ENCODE measurements at places on chromosomes 2 and 18.

GRCh38 chr2:185567940-185568339 is 170.7 kb upstream of the FSIP2 start:
- DNase-seq = no peak

- DNase-seq = no peak
Observed at GRCh38 chr2:49154891-49155290, 576 bp upstream of the FSHR start.

- no peak for DNase-seq
Observed at GRCh38 chr2:231693956-231694355, 14.4 kb upstream of the PTMA start.

- DNase-seq = no peak
Observed at GRCh38 chr2:220106065-220106464, 478.6 kb downstream of the SLC4A3 start.

DNA sequence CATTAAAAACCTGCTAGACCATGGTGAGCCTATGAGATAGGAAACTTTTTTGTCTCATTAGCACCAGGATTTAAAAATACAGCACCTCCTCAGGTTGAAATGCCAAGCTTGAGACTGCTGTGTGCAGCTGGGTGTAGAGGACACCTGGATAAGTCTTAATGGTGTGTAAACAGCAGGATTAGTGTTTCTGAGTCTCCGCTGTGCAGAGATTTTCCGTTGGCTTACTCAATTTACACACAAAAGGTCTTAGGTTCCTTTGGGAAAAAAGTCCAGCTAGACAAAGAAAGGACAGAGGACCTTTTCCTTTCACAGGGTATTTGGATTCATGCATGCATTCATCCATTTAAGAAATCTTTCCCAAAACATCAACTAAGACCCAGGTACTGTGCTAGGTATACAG is 168.1 kb downstream of the NRXN1 start:
- DNase-seq = no peak

- no peak for DNase-seq
Observed at GRCh38 chr2:85135660-85135914, 2.4 kb downstream of the TCF7L1 start.

DNA sequence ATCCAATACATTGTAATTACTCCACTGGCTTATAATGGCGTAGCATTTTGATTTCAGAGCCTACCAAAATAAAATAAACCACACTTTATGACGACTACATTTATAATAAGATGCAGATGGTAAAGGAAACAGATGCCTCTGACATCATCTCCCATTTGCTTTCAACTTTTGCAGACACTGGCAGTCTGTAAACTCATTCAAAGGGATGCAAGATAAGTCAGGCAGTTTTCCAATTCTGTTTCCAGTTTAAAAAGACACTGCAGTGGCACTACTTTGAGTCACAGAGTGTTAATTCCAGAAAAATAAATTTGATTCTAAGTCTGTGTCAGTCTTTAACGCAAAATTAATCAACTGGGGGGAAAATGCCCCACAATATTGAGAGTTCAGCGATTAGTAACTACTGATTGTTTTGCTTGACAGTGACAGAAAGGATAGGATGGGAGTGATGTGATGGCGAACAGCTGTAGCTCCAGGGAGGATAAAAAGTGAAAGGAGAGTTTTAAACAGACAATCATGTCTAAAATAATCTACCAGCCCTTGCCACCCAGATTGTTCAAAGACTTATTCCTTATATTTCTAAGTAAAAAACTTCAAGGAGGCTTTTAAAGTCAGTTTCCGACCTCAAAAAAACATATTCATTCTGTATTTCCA is 6.7 kb downstream of the DSEL start:
- DNase-seq = no peak

- no peak for DNase-seq
Observed at GRCh38 chr2:38380397-38381130, 3.5 kb upstream of the ATL2 start.

- no peak for DNase-seq
Observed at GRCh38 chr18:22172120-22172582, 2.8 kb downstream of the GATA6 start.
